ENCODE measurements at places on chromosomes 5 and 9.

DNA sequence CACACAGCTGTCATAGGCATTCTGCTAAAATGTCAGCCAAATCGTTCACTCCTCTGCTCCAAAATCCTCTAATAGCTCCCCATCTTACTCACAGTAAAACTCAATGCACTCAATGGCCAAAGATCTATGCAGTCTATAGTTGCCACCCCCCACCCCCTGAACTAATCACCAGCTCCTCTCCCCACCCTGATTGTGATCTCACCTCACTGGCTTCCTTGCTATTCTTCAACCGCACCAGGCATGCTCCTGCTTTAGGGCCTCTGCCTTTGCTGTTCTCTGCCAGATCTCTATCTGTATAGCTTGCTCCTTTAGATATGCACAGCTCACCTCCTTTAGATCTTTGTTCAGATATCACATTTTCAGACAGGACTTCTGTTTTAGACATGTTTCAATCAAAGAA, 33.2 kb upstream of the SNX2 start:
- DNase-seq, result no peak

DNA sequence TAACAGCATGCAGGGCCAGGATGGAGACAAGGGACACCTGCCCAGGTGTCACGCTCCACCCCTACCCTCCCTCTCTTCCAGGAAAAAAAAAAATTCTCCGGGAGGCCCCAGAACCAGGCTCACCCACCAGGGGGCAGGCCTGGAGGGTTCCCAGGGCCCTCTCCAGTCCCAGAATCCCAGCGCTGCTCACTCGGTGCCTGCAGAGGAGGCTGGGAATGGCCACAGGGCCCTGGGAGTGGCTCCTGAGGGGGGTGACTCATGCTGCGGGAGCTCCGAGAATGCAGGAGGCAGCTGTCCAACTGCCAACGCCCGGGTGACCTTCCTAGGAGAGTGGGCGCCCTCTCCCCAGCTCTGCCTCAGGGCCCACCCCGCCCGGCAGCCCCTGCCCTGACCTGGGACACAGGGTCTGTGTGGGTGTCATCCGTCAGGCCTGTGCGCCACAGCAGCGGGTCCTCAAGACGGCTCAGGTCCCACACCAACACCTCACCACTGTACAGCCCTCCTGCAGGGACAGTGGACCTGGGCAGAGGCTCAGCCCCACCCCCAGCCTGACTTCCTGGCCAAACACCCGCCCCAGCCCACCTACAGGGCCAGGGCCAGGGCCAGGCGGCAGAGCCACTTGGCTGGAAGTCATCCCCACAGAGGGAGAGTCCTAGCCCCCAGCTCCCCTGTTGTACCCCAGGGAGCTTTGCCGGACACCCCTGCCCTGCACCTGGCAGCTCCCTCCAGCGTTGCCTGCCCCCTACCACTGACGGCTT, 21.2 kb downstream of the DYNC2I2 start:
- peak; percentile 93 for DNase-seq

GRCh38 chr9:129175825-129176633, 2.0 kb downstream of the IER5L start:
- DNase-seq, result peak; percentile 96

- no peak for DNase-seq
These were observed 32.0 kb downstream of the PRRT1B start for GRCh38 chr9:131577005-131578000.

DNA sequence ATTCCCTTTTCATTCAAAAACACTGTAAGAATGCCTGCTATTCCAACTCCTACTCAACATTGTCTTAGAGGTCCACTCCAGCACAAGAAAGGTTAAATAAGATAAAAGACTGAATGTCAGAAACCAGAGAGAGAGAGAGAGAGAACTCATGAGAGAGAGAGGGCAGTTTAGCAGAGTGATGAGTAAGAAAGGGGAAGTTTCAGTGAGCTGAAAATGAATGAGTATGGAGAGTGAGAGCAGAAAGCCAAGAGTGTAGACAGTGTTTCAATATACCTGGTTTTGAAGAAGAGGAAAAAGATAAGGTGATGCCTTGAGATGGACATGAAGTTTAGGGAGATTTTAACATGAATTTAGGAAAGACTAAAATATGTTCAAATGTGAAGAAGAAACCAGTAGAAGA, 528.0 kb upstream of the SEMA6A start:
- no peak for DNase-seq

DNA sequence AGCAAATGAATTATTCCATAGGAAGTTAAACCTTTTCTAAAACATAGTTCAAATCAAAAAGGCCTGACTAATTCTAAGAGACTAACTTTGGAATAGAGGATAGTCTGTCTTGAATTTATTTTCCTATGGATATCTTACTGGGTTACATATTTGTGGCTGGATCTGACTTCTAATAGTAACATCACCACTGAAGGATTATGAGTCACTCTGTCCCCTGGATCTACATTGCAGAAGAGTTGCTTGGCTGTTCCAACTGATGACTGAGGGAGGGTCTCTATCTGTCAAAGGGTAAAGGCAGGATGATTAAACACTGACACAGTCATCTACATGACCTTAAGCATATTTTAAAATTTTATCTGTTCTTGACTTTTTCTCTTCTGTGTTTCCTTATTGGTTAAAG, 119.6 kb upstream of the FST start:
- no peak for DNase-seq

- DNase-seq, result peak; percentile 55
These were observed 649 bp downstream of the STK10 start for GRCh38 chr5:172187118-172188032.

- DNase-seq, result no peak
These were observed 100.2 kb downstream of the HINT1 start for GRCh38 chr5:131064669-131065371.

DNA sequence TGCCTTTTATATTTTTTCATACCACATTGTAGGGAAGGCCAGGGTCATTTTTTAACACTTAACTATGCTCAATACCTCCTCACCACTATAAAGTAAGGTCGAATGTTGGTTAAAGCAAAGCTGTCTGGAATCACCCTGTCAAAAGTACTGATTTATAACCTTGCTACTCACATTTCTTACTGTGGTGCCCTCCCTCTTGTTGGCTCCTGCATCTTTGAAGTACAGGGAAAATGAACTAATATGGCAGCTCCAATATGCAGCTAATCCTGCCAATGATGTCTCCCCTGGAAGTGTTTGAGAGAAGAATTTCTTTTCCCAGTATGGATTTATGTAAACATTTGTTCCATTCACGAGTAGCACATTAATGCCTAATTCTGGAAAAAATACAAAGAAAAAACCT, 108.4 kb upstream of the RPS23 start:
- DNase-seq, result no peak

DNA sequence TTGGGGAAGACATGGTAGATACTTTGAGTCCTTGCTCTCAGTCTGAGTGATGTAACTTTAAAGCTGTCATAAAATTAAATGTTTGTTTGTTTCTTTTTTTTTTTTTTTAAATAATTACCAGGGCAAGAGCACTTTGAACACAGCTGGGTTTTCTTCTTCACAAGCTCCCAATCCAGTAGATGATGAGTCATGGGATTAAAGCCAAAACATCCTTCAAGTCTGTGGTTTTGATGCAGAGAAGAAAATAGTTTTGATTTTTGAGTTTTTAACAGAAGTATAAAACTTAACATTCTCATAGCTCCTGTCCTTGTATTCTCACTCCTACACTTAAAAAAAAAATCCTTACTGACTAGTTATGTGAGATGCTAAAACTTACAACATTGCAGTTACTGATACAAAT, 34.8 kb upstream of the IL31RA start:
- no peak for DNase-seq

- no peak for DNase-seq
These were observed 6.2 kb upstream of the SLC1A3 start for GRCh38 chr5:36599986-36600779.

- no peak for DNase-seq
These were observed 61.5 kb upstream of the RARS1 start for GRCh38 chr5:168424594-168425323.
